Thoracic aorta (tissue), 2 donors: ENCODE measurements at places on chromosomes 3 and 15.

GRCh38 chr3:54358316-54358715 is 236.0 kb downstream of the CACNA2D3 start:
- no peak for DNase-seq

- no peak for DNase-seq
Measured at GRCh38 chr3:192409201-192409837, 318.0 kb downstream of the FGF12 start.

- no peak for DNase-seq
Measured at GRCh38 chr15:81901319-81901718, 144.5 kb downstream of the MEX3B start.

GRCh38 chr3:55607844-55608243 is 120.7 kb upstream of the WNT5A start:
- DNase-seq, result no peak

- DNase-seq, result no peak
Measured at GRCh38 chr3:73419942-73420341, 204.8 kb downstream of the PDZRN3 start.

- DNase-seq, result no peak
Measured at GRCh38 chr3:51434746-51435327, 43.8 kb downstream of the RBM15B start.

DNA sequence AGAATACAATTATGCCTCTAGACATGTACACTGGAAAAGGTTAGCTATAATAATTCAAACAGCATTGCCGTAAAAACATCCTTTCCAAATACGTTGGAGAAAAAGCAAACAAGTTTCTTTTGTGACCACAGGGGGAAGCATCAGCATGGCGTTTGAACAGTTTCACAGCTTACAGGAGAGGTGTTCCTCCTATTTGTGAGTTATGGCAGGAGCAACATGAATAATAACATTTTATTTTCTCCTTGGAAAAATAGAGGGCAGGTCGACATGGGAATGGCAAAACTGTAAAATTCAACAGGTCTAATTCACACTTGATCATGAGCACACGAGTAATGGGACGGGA is 39.7 kb upstream of the GADL1 start:
- no peak for DNase-seq

GRCh38 chr3:192515664-192516045 is 211.7 kb downstream of the FGF12 start:
- DNase-seq, result no peak

DNA sequence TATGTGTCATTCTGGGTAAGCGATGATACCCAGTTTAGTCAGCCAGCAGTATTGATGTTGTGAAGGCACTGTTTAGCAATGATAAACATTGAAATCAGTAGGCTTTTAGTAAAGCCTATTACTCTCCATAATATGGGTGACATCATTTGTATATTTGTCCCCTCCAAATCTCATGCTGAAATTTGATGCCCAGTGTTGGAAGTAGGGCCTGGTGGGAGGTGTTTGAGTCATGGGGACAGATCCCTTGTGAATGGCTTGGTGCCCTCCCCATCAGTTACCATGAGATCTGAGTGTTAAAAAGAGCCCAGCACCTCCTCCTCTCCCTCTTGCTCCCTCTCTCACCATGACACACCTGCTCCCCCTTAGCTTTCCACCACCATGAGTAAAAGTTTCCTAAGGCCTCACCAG is 31.4 kb upstream of the FAN1 start:
- no peak for DNase-seq
